ENCODE measurements at places on chromosomes 16 and 17.

GRCh38 chr17:55722742-55723487, at the start of gene TMEM100:
TMEM100 (minus strand) TSS chr17:55722864; CDS start chr17:55721070, 1,794 bp downstream.
- DNase-seq: no peak

GRCh38 chr17:57868007-57868909, 18.4 kb upstream of the MRPS23 start:
- no peak for DNase-seq

GRCh38 chr16:55942821-55943220, 67.6 kb upstream of the CES5A start:
- no peak for DNase-seq

DNA sequence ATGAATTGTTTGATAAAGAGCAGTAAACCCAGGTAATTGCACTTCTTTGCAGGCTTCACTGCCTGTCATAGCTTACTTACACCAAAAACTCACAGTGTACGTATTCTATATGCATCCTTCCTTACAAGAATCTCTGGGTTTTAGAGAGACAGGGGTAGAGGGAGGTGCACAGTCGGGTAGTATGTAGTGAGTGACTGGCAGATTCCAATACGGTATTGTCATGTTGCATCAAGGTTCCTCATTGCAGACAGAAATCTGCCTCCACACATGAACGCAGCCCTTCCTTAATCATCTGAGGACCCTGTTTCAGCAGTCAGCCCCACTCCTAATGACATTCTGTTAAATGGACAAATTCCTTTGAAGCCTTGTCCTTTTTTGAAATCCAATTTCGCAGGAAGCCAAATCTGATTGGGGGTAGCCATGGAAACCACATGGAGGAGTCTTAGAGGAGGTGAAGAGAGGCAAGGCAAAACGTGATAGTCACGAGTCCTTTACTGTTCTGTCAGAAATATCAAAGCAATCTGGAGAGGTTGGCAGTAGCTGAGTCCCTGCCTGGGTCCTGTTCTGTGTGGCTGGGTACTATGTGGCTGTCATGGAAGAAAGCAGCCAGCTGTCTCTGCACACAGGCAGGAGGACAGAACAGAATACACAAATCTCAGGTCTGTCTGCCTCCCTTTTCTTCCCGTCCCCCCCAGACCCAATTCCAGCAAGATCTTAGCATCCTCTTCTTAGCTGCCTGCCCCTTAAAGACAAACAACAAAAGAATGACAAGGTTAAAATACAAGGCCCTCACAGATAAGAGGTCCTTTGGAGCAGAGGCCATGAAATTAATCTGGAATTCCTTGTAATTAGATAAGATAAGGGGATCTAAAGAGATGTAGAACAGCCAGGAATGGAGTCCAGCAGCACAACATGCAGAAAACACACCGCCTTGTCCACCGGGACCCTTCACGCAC, 3.1 kb upstream of the SKAP1 start:
- no peak for DNase-seq

DNA sequence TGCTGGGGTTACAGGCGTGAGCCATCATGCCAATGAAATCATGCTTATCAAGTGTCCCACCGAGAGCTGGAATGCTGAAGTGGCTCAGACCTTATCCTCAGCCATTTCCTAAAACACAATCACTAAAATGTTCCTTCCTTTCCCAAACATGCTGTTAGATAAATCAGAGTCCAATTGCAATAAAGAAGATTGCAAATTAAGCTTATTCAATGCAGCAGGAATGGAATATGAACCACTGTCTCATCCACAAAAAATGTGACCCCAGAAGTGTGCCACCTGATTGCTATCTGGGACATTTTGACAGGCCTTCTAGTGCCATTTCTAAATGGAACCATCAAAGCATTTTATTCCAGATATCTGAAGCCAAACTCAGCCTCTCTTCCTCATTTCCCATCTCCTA, 205.5 kb upstream of the CDH11 start:
- no peak for DNase-seq

GRCh38 chr16:65463652-65464260, 341.9 kb upstream of the CDH11 start:
- no peak for DNase-seq
